ENCODE measurements at places on chromosomes 7 and 10.

DNA sequence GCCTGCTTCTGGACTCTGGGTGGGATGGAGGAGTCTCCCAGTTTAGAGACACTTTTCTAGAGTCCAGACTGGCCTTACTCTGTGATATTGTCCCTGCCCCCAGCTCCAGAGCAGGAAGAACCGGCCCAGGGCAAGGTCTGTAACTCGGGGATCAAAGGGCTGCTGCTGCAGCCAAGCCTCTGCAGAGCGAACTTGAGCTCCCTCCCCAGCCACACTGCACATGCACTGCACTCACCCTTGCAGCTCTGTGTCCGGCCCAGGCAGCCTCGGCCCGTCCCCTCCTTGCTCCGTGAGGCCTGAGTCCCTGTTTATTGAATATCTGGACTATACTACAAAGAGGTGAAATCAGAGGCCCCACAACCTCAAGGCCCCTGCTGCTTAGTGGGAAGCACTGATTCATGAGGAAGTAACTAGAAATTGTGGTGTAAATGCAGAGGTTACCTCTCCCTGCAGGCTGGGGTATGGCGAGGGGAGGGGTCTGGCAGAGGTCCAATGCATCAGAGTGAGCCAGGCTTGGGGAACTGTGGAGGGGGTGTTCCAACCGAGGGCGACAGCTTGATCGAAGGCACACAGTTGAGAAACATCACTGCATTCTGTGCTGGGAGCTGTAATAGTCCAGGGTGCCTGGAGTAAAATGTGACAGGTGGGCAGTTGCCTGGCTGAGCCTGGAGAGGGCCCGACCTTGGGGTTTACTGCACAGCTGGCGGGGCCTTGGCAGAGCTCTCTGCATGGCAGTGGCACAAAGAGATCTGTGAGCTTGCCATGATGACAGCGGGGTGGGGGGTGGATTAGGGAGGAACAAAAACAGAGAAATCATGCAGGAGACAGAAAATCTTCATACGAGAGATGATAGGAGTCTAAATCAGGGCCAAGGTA is 49.1 kb downstream of the AOC1 start:
- DNase-seq = no peak

DNA sequence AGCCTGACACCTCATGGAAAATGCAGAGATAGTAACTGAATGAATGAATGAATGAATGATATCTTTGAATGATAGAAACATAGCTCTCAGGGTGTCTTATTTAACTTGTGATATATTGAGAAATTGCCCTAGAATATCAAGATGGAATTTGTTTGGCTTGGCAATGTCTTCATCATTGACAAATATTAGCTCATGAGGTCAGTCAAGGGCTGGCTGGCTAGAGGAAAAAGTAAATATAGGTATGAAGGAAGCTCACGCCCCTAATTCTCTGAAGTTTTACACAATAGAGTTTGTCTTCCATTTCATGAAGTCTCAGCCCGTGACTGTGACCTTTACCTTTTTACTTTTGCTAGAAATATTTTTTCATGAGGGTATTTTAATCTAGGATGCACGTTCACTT is 305.2 kb downstream of the ADARB2 start:
- DNase-seq = no peak

GRCh38 chr7:98133181-98133580 is 26.5 kb downstream of the LMTK2 start:
- DNase-seq = no peak

GRCh38 chr10:2953495-2953894 is 113.9 kb upstream of the PFKP start:
- no peak for DNase-seq

DNA sequence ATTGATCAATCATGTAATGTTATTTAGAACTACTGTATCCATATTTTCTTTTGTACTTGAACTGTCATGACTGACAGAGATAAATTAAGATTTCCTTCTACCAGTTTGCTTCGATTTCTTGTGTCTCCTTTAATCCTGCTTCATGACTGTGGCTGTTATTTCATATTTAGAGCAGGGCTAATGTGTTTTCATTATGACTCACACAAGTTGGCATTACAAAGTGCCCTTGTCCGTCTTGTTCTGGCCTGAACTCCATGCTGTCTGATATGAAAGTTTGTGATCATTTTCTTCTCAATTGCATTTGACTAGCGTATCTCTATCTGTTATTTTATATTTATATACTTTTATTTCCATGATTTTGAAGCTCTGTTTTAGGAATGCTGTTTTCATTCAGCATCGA is 344.1 kb upstream of the PRKCQ start:
- DNase-seq = no peak

DNA sequence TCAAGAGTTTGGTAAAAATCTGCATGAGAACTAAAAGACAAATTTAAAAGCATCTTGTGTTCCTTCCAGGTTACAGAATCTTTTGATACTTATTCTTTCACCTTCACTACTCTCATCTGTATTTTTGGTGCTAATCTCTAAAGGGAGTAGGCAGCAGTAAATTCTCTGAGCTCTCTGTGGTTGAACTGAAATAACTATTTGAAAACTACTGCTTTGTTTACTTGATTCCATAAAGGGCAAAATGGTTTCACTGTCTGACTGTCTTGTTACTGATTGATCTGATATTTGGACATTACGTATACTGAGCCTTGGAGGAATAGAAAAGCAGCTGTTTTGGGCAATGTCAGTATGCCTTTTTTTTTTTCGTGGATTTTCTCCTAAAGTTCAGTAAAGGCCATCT is 103.3 kb downstream of the CHRM2 start:
- DNase-seq = no peak

GRCh38 chr7:68073701-68074100 is 1077.1 kb downstream of the TYW1 start:
- no peak for DNase-seq

GRCh38 chr7:113339661-113340060 is 221.3 kb upstream of the SMIM30 start:
- no peak for DNase-seq

DNA sequence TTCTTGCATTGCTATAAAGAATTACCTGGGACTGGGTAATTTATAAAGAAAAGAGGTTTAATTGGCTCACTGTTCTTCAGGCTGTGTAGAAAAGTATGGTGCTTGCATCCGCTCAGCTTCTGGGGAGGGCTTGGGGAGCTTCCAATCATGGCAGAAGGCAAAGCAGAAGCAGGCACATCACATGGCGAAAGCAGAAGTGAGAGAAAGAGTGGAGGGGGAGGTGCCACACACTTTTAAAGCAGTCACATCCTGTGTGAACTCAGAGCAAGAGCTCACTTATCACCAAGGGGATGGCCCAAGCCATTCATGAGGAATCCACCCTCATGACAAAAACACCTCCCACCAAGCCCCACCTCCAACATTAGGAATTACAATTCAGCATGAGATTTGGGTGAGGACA is 303.5 kb downstream of the OTUD1 start:
- no peak for DNase-seq

GRCh38 chr7:47352394-47352968 is 229.4 kb downstream of the TNS3 start:
- DNase-seq = no peak

GRCh38 chr7:130134726-130135125 is 64.4 kb downstream of the KLHDC10 start:
- DNase-seq = no peak

DNA sequence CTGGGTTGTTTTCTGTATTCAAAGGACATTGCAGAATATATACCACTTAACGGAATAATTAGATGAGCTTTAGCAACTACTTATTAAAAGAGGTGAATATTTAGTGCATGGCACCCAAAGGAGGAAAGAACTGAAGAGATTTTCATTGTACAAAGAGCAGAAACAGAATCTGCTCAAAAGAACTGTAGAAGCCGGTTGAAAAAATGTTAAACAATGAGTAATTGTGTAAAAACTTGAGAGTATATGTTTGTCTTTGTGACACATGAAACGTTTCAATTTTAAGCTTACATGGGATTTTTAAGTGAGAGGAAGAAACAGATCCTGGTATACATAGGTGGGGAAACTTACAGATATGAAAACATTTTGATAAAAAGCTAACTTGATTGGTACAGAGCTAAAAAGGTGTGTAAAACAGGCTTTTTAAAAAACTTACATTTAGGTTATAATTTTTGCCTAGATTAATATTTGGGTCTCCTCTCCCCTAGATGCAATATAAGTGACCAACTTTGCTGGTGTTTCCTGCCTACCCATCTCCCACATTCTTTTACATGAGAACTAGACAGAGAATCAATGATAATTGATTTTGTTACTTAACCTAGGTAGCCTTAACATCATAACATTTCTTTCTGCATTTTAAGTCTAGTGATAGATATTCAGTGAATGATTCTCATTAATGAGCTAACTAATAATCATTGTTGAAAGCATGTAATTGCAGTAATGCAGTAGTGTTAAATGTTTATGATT is 6.8 kb downstream of the ARL5B start:
- no peak for DNase-seq

DNA sequence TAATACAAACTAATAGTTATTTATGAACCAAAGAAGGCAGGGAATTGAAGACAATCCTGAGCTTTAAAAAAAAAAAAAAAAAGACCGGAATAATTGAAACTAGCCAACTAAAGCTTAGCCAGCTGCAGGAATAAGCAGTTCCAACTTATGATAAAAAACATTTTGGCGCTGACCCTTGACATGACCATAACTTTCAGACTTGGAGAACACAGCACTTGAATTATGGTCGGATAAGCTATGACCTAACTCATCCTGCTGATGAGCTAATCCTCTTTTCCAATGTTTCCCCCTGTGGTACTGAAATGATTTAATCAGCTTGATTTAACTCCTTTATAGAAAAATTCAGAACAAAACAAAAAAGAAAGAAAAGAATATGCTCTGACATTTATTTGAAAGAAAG is 181.8 kb downstream of the DGKB start:
- DNase-seq = no peak

- no peak for DNase-seq
These were observed 233.6 kb upstream of the BMPER start for GRCh38 chr7:33671531-33672262.

GRCh38 chr7:141312395-141312794 is 238.5 kb downstream of the TMEM178B start:
- no peak for DNase-seq

- DNase-seq = no peak
These were observed 35.7 kb upstream of the PIP start for GRCh38 chr7:143096146-143096545.

- no peak for DNase-seq
These were observed 132.7 kb downstream of the TAX1BP1 start for GRCh38 chr7:27872356-27873275.

- DNase-seq = no peak
These were observed 1033.4 kb downstream of the SORCS3 start for GRCh38 chr10:105674448-105674847.

DNA sequence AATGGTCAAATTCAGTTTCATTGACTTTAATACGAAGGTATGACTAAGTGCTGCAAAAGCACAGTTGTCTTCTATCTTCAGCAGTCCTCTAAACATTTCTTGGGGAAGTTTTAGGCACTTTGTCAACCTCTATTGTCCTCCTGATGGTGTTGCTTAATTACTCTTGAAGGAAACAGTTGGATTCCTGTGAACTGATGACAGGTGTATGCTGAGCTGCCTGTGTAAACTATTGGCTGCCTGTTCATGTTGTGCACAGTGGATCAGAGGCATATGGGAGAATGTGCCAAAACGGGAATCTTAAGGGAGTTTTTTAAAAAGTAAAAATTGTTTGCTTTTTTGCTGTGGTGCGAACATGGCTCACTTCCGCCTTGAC is 221.0 kb downstream of the AUTS2 start:
- DNase-seq = no peak

DNA sequence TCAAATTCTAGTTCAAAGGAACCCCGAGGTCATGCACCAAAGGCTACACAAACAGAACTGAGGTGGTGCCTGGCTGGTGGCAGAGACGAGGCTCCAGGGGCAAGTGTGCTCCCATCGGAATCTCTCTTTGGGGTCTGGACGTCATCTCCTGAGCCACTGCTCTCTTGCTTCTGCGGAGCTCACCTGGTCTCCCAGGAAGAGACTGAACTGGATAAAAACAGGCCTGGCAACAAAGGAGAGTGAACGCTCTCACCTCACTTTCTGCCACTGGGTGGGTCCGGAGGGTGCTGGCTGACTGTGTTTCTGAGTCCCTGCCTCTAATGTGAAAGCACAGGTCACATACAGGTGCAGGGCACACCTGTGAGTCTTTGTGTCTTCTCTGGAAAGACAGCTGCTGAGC is 22.4 kb downstream of the VIPR2 start:
- DNase-seq = no peak

DNA sequence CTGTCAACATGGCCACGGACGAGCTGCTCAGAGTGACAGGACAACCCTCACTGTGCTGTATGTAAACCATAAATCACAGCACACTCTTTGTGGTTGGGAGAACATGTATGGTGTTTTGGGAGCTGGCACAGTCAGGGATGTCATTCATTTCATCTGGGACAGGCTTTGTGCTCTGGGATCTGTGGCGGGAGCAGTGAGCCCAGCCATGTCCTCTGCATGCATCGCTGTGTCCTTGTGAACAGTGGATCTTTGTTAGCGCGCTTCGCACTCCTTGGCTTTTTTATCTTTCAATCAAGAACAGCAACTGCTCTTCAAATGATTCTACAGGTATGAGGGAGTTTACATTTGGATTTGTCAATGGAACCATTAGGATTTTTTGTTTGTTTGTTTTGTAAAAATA is 7.1 kb downstream of the CCM2 start:
- no peak for DNase-seq

DNA sequence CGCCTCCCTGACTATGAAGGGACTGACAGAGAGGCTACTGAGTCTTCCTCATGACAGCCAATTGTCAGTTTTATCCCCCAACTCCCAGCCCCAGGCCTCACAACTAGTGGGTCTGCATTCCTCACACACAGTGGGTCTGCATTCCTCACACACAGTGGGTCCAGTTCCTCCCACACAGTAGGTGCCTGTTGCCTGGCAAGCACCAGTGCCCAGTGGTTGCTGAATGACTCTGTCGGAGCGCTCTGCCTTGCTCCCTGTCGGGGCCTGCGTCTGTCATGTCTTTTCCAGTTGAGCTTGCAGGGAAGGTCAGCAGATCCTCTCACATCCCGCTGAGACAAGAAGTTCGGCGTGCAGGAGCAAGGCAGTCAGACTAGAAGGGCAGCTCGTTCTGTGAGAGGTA is 590.0 kb upstream of the MKI67 start:
- DNase-seq = no peak

DNA sequence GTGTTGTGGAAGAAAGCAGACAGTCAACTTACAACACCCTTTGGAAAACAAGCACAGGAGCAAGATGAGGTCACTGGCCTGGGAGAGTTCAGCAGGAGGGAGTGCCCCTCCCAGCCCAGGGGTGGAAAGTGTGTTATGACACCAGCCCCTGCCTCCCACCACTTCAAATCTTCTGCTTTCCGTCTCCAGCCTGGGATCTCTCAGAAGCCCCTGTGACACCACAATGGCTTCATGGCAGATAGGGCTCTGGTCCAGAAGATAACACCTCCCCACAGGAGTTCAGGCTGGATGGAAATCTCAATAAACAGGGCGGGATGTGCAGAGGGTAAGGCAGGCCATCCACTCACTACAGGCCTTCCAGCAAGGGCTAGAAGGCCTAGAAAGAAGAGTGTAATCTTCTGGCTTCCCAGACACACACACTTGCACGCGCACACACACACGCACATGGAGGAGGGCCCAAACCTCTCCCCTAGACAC is 48.7 kb upstream of the ZMIZ1 start:
- DNase-seq = no peak
